ENCODE measurements at places on chromosomes 12 and 14. TPM values are rescaled to one million over a fixed set of nuclear protein-coding genes. Genes with fewer than 3 reads are reported as not detected.

GRCh38 chr14:79661752-79662151 lies 549.6 kb downstream of the DIO2 start:
- no peak overlapping the region for H3K27ac ChIP-seq
- no peak for DNase-seq
- H3K36me3 ChIP-seq: no peaks in the 10 kb centered on the region
- H3K4me1 ChIP-seq: no peaks in the 10 kb centered on the region
- no peak overlapping the region for H3K4me3 ChIP-seq

GXYLT1 gene
- 15.7 TPM for total RNA-seq

DHRS1 gene
- total RNA-seq: 28.0 TPM

DNA sequence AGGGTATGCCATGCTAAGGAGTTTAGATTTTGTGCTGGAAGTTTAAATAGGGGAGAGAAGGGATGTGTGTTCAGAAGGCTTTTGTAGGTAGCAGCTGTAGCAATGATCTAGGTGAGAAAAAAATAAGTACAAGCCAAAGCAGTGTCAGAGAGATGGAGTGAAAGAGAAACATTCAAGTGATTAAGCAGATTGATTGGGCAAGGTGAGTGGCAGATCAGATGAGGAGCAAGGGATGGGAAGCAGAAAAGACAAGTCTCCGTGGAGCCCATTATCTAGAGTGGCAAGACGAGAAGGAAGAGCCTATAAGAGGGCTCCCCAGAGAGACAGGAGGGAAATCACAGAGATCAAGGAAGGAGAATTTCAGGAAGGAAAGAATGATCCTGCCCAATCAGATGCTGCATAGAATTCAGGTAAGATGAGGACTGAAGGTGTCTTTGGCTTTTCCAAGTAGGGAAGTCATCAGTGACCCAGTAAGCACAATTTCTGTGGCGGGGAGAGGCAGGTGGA lies 133.5 kb downstream of the ETV6 start:
- H3K4me1 ChIP-seq: peaks cover 31% of the 10 kb centered on the region
- H3K4me3 ChIP-seq: no peak overlapping the region
- H3K27ac ChIP-seq: no peak overlapping the region
- H3K36me3 ChIP-seq: no peaks in the 10 kb centered on the region
- no peaks in the 10 kb centered on the region for H3K27me3 ChIP-seq

DNA sequence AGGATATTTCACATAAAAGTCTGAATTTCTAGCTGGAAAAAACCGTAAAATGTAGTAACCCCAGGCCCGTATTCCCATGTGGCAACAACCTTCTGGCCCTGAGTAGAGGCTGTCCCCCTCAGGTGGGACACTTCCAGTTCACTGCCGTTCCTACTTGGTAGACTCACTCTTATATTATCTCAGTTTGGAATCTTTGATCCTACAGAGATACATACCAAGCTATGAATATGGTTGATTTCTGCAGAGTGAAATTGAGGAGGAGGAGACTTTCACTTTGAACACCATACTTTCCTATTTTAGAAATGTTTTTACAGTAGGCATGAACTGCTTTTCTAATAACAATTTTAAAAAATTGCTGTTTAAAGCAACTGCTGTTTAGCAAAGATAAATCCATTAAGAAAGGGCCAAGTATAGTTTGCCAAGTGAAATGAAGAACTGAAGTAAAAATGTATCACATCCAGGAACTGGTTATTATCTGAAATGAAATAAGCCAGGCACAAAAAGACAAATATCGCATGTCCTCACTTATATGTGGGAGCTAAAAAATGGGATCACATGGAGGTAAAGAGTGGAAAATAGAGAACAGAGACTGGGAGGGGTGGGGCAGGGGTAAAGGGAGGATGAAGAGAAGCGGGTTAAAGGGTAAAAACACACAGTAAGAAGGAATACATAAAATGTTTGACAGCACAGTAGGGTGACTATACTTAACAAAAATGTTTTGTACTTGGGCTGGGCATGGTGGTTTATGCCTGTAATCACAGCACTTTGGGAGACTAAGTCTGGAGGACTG lies 92.8 kb upstream of the METAP2 start:
- H3K36me3 ChIP-seq: no peaks in the 10 kb centered on the region
- DNase-seq: no peak
- no peaks in the 10 kb centered on the region for H3K4me1 ChIP-seq
- H3K27me3 ChIP-seq: no peaks in the 10 kb centered on the region

- H3K4me1 ChIP-seq: peaks cover 39% of the 10 kb centered on the region
- H3K4me3 ChIP-seq: peak overlapping the region; percentile 33
- no peaks in the 10 kb centered on the region for H3K36me3 ChIP-seq
- peak; percentile 66 for DNase-seq
- H3K27me3 ChIP-seq: no peaks in the 10 kb centered on the region
- H3K27ac ChIP-seq: peak overlapping the region; percentile 80
These were observed 197.2 kb upstream of the PLEKHG7 start for GRCh38 chr12:92505254-92506231.

TMEM119 gene
- 43.8 TPM for total RNA-seq

DNA sequence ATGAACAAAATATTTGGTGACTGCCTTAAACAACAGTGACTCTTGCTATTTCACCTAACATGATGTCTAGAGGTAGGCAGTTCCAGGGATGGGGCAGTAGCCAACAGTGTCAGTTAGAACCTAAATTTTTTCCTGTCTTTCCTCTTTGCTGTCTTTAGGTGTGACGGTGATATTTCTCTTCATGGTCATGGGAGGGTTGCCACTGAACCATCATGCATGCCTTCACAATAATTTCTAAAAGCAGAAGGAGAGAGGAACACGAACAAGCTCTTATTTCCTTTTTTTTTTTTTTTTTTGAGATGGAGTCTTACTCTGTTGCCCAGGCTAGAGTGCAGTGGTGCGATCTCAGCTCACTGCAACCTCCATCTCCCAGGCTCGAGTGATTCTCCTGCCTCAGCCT lies 2.4 kb downstream of the CCDC63 start:
- H3K4me1 ChIP-seq: peaks cover 2% of the 10 kb centered on the region
- no peak overlapping the region for H3K4me3 ChIP-seq

DNA sequence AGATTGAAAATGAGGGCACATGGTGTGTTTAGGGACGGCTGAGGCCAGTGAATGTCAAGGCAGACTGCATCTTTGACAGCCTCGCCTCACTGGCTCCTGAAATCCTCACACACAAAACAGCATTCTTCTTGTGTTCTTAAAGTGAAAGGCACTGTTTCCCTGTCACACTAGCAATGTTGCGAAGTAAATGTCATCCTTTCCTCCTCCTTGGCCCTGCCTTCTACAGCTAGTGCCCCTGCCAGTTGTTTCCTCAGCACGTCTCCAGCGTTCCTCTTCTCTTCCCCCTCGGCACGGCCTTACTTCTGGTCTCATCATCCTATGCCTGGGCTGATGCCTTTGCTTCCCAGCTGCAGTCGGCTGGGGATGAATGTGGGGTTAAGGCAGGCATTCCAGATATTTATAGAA lies 129.4 kb upstream of the DNM1L start:
- peak overlapping the region; percentile 58 for H3K27ac ChIP-seq
- no peaks in the 10 kb centered on the region for H3K27me3 ChIP-seq
- no peak for DNase-seq
- peaks cover 45% of the 10 kb centered on the region for H3K4me1 ChIP-seq
- H3K4me3 ChIP-seq: no peak overlapping the region
- peaks cover 3% of the 10 kb centered on the region for H3K36me3 ChIP-seq

DNA sequence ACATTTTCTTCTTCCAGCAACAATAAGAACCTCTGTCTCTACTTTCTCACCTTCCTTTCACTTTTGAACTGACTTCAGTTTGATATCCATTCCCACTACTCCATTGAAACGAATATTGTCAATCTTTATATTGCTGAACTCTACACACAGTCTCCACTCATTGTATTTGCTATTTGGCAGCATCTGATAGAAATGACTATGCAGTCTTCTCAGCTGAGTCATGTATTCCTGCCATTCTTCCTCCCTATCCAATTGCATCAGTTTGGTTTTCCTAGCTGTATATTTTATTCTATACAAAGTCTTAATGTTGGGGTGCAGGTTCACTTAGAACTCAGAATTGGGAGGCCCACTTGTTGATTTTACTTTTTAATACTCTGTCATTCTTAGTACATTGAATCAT lies 107.5 kb upstream of the CPNE8 start:
- no peaks in the 10 kb centered on the region for H3K27me3 ChIP-seq
- no peak overlapping the region for H3K27ac ChIP-seq
- H3K4me1 ChIP-seq: no peaks in the 10 kb centered on the region

ESPL1 gene
- 0.35 TPM for total RNA-seq

KLHL33 gene
- total RNA-seq: 0.29 TPM

DNA sequence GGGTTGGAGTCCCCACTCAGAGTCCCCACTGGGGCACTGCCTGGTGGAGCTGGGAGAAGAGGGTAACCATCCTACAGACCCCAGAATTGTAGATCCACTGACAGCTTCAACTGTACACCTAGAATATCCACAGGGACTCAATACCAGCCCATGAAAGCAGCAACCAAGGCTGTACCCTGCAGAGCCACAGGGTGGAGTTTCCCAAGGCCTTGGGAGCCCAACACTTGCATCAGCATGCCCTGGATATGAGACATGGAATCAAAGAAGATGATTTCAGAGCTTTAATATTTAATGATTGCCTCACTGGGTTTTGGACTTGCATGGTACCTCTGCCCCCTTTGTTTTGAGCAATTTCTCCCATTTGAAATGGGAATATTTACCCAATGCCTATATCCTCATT lies 80.4 kb downstream of the RASSF9 start:
- no peak overlapping the region for H3K27ac ChIP-seq
- no peaks in the 10 kb centered on the region for H3K36me3 ChIP-seq

- no peak for DNase-seq
- no peaks in the 10 kb centered on the region for H3K36me3 ChIP-seq
- H3K27me3 ChIP-seq: no peaks in the 10 kb centered on the region
These were observed 296.4 kb downstream of the FOXG1 start for GRCh38 chr14:29062976-29063375.
